Activated T-cell treated with anti-CD3 and anti-CD28 coated beads, Interleukin-2, amount 50 U/mL, for 1 hour (primary cell): ENCODE measurements at places on chromosomes 1 and 21.

GRCh38 chr1:74399249-74399648, 113.2 kb downstream of the LRRC53 start:
- no peak for DNase-seq

GRCh38 chr1:60861961-60862567, 220.3 kb upstream of the NFIA start:
- DNase-seq, result no peak

DNA sequence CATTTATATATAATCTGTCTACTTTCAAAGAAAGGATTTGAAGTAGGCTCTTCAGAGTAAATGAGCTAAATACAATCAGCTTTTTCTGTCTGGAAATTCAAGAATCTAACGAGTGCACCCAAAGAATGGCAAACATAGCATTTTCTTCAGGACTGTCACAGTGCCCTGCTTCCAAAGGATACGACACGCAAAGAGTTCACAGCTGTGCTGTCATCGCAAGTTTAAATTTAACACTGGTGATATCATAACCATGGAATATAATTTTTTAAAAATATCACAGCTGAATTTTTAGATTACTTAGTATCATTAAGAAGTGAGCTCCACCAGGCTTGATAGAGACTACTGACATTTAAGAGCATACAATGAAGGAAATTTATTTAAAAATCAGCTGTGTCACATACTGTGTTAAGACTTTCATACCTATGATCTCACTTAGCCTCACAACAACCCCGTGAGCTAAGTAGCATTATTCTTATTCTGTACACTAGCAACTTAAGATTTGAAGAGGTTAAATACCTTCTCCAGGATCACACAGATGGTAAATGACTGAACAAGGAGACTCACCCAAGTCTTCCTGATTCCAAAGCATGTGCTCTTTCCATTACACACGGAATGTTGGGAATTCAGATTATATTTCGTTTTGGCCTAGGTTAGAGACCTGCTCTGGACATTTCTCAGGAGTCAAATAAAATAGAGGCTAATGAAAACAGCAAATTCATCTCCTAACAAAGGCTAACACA, 46.2 kb upstream of the PRRX1 start:
- DNase-seq, result no peak

DNA sequence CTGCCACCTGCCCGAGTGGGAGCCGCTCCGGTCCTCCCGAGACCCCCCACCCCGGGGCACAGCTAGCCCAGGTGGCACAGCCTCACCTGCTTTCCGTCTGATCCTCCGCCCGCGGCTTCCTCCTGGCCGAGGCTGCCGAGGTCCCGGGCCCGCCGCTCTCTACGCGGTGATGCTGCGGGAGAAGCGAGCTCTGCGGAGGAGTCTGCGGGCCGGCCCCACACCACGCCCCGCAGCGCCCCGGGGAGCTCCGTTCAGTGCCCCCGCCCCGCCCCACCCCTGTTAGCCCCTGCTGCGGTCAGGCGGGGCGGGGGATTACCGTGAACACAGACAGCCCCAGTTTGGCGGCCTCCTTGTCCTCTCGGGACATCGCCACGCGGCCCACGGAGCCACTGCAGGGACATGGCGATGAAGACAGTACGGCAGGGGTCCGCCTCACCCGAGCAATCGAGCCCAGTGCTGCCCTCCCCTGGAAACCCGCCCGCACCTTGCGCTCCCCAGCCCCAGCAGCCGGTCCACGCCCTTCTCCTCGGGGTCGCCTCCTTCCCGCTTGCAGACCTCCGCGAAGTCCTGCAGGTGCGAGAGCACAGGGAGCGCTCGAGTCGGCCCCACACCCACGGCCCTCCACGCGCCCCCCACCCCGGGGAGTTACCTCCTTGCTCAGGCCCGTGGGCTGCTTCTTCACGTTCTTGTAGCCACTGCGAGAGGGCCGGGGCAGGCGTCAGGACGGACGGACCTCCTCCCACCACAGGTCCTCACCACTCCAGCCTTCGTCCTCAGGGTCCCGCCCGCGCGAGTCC, 933 bp downstream of the C1orf35 start:
- DNase-seq, result peak; percentile 74

- no peak for DNase-seq
Measured at GRCh38 chr21:45548711-45549491, 6.7 kb upstream of the SLC19A1 start.

DNA sequence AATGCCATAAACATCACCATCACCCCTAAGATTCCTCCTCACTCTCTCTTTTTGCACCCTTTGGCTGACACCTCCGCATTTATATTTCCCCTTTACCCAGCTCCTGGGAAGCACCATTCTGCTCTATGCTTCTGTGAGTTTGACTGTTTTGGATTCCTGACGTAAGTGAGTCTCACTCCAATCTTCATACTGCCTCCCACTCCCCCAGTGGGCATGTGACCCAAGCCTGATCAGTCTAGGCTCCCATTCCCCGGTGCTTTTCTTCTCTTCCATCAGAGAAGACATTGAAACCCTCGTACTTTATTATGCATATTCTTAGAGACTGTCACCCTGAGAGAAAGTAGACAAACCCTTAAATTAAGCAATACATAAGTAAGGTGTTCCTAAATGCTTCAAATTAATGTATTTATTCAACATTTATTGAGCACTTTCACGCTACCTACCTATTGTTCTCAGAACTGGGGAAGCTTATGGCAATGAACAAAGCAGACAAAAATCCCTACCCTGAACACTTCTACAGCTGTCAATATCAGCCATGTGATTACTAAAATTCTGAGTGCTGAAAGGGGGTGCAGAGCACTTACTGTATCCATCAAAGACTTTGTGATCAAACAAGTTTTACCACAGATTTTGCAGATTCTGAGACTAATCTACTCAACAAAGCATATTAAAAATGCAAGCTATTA, 43.4 kb upstream of the DIPK1A start:
- no peak for DNase-seq

DNA sequence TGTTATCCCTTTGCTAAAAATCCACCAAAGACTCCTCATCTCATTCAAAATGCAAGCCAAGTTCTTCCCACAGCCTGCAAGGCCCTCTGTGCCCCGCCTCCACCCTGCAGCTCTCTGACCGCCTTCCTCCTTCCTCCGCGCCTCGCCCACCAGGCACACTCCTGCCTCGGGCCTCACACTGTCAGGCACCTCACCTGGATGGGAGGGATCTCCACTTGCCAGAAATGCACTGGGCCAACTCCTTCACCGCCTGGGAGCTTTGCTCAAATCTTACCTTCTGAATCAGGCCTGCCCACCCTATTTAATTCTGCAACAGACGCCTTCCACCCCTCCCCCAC, 26.2 kb downstream of the PGBD5 start:
- no peak for DNase-seq
